COLO829 (cell line): ENCODE measurements at places on chromosomes 7 and 10.

DNA sequence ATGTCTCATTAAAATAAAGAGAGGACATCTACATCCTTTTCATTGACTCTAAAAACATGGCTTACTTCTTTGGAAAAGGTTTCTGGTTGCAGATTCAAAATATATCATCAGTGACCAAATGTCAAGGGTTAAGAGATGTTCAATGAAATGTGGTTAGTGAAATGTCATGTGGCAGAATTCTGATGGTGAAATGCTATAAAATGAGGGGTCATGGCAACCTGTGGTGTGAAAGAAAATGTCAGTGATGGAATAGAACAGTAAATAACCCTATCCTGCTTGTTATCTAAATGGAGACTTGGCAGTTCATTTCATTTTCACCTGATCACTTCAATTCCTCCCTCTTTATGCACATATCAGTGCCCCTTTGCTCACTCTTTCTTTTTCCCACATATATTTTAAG, 79.4 kb downstream of the TFPI2 start:
- no peak for DNase-seq

GRCh38 chr7:131945313-131945911, 389.0 kb upstream of the PODXL start:
- DNase-seq = peak; percentile 59

GRCh38 chr10:28429573-28430216, 103.2 kb upstream of the WAC start:
- DNase-seq = no peak

DNA sequence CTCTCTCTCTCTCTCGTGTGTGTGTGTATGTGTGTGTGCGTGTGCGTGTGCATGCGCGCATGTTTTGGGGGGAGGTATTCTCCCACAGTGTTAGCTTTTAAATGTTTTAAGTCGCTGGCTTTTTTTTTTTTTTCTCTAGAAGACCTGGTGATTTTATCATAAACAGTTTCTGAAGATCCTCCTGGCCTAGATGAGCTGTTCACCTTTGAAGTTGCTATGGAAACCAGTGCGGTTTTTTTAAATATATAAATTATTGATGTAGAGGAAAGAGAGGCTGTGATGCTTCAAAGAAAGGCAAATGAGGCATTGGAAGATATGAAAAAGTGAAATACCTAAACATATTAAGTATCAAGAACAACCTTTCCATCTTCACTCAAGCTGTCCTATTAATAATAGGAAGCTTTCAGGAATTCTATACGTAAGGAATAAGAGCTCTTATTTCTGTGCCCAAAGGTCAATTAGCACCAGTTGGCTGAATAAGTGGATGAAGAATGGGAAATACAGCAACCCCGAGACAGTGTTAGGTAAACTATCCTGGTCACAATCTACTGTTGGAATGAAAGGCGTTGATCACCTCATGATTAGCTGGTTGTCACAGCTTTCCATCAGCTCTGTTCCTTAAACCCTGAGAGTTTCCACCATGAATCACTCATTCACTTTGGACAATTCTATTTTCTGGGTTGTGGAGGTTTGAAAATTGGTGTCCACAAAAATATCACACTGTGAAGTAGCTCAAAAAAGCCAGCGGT, 66.5 kb upstream of the SLC35G1 start:
- DNase-seq = no peak

DNA sequence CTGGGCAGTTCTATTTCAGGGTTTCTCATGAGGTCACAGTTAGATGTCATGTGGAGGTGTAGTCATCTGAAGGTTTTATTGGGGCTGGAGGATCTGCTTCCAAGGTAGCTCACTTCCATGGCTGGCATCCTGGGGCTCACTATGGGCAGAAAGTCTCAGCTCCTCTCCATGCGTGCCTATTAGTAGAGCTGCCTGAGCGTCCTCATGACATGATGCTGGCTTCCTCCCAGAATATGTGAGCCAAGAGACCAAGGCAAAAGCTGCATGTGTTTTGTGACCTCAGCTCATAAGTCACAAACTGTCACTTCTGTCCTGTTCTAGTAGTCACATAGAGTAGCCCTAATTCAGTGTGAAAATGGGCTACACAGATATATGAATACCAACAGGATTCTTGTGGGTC, 524.4 kb downstream of the SUGCT start:
- DNase-seq = no peak

DNA sequence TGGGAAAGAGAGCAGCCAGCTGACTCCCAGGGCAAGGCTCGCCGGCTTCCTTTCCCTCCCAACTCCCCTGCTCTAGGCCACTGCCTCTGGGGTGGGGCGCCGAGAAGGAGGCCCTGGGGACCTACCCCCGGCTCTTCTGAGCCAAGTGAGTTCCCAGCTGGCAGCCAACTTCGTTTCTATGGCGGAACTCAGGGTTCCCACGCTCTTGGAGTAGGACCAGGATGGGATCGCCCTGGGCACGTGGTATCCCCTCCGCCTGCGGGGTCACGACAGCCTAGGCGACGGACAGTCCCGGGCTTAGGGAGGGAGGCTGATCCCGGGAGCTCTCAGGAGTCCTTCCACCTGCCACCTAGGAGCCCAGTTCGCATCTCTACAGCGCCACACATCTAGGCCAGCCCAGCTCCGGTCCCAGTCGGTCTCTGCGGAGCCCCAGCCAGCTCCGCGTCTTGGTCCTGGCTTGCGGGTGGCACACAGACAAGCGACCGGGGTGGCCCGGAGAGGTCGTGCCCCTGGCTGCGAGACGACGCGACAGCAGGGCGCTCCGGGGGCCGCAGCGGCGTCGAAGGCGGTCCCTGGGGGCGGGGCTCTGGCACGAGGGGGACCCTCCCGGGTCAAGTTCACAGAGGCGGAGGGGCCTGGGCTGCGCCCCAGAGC, 20.5 kb upstream of the GATA3 start:
- no peak for DNase-seq

- no peak for DNase-seq
Observed at GRCh38 chr10:43121444-43121843, 16.8 kb upstream of the CSGALNACT2 start.

- DNase-seq = no peak
Observed at GRCh38 chr7:70178211-70178610, 579.9 kb downstream of the AUTS2 start.

DNA sequence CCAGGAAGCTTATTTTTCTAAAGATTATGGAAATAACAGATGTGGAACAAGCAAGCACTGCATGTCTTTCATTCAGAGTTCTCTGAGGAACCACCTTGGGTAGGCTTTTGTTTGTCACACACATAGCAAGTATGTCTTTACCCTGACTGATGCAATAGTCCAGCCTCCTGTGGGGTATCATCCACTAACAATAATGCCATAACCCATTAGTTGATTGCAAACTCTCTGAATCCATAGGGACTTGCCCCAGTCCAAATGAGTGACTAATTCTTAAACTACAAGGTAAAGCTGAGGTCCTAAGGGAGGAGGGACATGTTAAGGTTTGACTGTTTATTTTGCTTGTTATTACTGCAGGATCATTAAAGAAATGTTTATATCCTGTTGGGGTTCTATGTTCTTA, 151.4 kb upstream of the PRPS1L1 start:
- DNase-seq = no peak

GRCh38 chr10:77190291-77190690, 447.3 kb downstream of the KCNMA1 start:
- no peak for DNase-seq

- no peak for DNase-seq
Observed at GRCh38 chr10:20927456-20927855, 30.3 kb upstream of the NEBL start.

DNA sequence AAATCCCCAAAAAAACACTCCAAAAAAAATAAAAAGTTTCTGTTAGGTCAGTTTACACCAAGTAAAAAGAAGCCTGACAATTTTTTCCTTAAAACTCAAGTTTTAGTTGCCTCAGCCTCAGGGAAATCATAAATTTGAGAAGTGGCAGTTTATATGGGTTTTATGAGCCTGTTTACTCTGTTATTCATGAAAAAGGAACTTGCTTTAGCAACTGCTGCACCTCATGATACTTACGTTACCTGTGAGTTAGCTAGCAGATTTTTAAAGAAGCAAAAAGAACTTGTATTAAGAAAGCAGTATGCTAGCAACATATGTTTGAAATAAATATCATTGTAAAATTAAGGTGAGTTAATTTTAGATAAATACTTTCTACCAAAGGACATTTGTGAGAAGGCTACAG, 1264.5 kb upstream of the PHF14 start:
- no peak for DNase-seq

DNA sequence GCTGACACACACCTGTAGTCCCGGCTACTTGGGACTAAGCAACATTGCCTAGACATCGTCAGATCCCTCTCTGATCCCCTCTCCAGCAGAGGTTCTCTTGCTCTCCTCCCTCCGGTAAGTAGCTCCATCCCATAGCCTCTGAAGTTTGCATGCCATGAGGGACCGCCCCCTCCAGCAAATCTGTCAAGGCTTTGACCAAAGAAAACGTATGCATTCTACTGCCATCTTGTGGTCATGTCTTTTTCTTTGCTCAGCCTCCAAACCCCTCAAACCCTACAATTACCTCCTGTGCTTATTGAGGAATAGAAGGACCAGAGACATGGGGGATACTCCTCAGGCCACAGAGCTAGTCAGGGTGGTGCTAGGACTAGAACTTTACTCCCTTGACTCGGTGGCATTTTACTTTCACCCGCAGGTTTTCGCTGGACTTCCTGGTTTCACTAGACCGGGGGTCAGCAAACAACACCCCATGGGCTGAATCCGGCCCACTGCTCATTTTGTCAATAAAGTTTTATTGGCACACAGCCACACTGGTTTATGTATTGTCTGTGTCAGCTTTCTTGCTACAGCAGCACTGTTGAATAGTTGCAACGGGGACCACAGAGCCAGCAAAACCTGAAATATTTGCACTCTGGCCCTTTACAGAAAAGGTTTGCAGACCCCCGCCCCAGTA, 202.6 kb upstream of the FOXK1 start:
- peak; percentile 78 for DNase-seq

GRCh38 chr10:14225379-14225778, 105.3 kb downstream of the FRMD4A start:
- no peak for DNase-seq

DNA sequence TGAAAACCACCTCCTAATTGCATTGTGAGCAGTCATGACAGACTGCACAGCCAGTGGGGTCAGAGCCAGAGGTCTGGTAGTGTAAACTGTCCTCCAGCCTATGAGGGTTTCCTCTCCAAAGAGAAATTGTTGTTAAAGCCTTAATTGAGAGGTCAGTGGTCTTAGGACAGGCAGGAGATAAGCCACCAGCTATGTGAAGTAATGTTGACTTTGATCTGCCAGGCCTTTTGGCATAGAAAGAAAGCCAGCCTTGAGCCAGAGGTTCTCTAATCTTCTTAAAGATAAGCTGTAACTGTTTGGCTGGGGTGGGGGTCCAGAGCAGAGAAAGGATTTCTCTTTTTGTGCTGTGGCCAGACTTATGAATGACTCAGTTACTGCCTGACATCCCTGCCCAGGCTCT, 248.4 kb downstream of the WDR11 start:
- no peak for DNase-seq

DNA sequence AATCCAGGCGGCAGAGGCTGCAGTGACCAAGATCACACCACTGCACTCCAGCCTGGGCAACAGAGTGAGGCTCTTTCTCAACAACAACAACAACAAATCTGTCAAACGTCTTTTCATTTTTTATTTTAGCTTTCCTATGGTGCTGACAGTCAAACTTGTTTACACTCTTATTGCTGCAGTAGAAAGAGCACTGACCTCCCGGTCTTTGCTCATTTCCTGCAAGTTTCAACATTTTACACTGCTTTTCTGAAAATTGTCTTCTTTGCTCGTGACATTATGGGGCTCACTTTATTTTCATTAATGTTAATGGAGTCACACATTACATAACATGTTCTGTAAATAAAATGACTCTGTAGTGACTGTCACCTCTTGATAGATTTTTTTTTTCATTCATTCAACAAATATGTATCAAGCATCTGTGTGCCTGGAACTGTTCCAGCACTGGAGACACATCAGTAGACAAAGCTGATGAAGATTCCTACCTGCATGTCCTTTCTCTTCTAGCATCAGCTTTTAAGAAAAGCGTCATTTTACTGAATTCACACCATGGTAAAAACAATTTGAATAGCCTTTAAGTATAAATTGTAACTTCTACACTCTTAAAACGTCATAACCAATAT, 277.3 kb downstream of the CELF2 start:
- no peak for DNase-seq

- no peak for DNase-seq
Observed at GRCh38 chr10:27664461-27664860, 81.2 kb downstream of the MKX start.

- no peak for DNase-seq
Observed at GRCh38 chr7:94368371-94368791, 26.3 kb upstream of the COL1A2 start.

GRCh38 chr7:140653319-140654108, 12.9 kb upstream of the DENND2A start:
- DNase-seq = peak; percentile 95

DNA sequence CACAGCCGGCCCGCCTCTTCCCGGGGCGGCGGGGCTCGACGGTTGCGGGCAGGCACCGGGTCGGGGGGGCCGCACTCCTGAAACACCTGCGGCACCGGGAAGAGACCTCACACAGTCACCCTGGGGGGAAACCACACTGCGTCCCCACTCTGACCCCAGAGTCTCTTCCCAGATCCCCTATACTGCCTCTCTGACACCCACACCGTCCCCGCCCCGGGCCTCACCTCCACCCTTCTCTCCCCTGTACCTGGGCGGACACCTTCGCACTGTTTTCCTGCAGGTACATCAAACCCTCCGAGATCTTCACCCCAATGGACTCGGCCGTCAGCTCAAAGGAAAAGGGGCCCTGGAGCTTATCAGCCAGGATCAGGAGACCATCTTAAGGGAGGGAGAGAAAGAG, 3.4 kb upstream of the GAL3ST4 start:
- DNase-seq = no peak

DNA sequence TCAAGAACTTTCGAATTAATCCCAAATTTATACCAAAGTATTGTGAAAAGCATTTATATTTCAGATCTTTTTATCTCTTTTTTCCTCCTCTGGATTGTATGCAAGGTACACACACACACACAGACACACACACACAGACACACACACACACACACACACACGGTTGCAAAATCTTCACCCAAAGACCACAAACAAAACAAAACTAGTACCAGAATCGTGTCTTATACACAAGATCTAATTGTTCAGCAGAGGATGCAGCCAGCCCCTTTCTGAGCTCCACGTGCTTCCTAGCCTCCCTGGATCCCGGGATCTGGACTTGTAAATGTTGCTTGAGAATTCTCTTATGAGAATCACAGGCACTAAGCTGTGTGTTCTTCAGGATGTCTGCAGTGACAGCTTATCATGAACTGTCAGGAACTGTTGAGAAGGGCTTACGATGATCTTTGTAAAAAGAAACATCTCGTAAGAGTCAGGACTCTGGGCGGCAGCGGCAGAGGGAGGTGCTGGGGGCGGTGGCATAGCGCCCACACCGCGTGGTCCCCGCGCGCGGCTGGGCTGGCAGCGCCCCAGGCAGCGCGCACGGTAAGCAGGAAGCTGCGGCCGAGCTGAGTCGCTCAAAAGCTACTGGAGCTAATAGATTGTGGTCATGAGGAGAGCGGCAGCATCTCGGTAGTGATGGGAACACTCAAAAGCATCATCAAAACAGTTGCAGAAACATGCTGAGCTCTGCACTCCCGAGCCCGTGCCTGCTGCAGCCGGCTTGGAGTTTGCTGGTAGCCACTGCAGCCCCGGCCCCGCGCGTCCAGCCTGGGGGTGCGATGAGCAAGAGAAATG, 277.6 kb downstream of the GATA3 start:
- DNase-seq = peak; percentile 31

GRCh38 chr7:140506788-140507464, 27.6 kb upstream of the MKRN1 start:
- no peak for DNase-seq
